Gastroesophageal sphincter (tissue), 4 donors: ENCODE measurements at places on chromosomes 1 and 21. TPM values are rescaled to one million over a fixed set of nuclear protein-coding genes. Genes with fewer than 3 reads are reported as not detected.

- ATAC-seq, result no peak
These were observed 251.9 kb upstream of the B3GALT2 start for GRCh38 chr1:193438312-193438711.

DNA sequence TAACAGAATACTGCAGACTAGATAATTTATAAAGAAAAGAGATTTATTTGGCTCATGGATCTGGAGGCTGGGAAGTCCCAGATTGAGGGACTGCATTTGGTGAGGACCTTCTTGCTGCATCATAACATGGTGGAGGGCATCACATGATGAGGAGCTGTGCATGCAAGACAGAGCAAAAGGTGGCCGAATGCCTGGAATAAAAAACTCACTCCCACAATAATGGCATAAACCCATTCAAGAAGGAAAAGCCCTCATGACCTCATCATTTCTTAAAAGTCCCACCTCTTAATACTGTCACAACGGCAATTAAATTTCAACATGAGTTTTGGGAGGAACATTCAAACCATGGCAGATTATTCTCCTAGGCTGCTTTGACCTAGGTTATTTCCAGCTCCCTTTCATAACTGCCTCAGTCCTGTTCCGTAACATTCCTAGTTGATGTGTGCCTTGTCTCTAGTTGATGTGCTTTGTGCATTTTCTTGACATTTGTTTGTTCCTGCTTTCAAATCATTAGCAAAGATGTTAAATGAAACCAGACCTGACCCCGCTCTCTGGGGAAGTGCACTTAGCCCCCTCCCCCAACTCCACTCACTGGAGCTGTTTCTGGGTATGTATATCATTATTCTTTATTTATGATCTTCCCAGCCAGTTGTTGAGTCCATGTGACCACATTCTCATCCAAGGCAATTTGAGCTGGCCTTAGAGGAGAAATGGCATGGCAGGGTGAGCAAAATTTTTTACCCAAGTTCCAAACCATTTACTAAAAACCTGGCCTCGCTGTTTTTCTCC lies 148.5 kb downstream of the GDAP2 start:
- ATAC-seq, result peak; percentile 69

DNA sequence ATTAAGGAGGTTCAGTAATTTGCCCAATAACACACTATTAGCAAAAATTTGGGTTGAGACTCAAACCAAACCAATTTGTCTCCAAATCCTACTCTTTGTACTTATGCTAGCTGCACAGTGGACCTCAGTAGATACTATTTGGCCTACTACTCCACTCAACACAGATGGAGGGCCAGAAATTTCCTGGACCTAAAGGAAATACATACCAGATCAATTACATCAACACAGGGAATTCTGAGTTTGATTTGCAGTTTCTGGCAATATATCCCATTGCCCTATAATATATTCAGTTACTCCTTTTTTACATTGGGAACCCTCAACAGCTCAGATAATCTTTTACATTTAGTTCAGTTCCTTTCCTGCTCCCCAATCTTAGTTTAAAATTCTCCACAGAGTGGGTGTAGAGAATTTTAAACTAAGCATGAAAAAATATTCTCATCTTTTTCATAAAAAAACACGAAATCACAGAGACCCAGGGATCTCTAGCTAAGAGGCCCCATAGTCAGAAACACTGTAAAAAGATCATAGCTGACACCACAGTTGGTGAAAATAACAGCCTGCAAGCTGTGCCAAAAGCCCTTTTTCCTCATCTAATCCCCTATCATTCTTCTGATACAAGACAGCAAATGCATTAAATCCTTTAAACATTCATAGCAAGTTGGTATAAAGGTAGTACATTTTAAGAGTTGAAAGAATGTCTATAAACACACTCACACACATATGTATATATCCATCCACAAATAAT lies 317.7 kb upstream of the ESRRG start:
- ATAC-seq, result no peak

- ATAC-seq, result peak; percentile 92
These were observed 58.6 kb downstream of the DDR2 start for GRCh38 chr1:162690672-162691434.

GRCh38 chr1:77276941-77277340 lies 4.9 kb upstream of the AK5 start:
- no peak for ATAC-seq

DNA sequence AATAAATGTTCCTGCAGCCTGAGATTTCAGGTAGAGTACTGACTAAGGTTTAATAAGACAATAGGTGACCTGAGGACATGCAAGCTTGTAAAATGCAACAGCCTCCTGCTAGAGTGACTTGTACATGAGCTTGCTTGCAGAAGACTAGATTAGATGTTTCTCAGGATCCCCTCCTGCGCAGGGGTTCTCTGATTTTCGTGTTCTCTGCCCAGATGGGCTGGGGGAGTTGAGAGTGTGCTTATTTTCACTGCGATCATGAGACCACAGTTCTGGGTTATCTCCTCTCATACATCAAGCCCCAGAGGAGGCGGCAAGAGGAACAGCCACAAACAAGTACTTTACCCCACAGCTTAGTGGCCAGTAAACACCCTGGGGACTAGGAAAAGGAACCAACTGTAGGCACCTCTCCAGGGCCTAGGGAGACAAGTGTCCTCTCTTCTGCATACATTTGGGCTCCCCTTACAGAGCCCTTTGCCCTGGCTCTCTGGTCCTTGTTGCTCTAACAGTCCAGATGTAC lies 8.0 kb downstream of the TMEM81 start:
- ATAC-seq, result no peak

- no peak for ATAC-seq
These were observed 137.2 kb downstream of the OMA1 start for GRCh38 chr1:58409336-58409735.

- no peak for ATAC-seq
These were observed 25.9 kb downstream of the TSPAN2 start for GRCh38 chr1:115063228-115063901.

DNA sequence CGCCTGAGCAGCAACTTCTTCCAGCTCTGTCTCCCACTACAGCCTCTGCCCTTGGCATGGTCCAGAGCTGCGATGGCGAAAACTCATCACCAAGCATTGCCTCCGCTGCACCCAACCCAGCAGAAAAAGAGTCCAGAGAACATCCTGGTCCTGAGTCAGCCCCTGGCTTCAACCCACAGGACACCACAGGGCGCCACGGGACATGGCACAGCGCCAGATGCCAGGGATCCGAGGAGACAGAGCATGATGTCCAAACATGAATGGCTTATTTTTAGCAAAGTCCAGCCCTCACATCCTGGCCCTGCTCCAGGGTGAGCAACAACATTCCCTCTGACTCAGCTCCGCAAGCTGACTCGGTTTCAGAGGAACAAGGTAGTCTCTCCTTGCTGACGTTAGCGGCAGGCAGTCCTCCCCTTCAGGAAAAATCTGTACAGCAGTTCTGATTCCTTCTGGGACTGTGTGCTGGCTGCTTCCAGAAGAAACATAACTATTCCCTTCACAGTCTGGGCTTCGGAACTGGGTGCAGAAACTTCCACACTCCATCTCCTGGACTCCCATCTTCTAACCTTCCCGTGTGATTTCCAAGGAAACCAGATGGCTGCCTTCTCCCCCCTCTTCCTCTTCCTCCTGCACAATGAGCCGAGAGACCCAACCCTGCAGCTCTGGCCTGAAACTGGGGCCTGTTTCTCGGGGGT lies 131.3 kb downstream of the TOMM20 start:
- ATAC-seq, result peak; percentile 95

DNA sequence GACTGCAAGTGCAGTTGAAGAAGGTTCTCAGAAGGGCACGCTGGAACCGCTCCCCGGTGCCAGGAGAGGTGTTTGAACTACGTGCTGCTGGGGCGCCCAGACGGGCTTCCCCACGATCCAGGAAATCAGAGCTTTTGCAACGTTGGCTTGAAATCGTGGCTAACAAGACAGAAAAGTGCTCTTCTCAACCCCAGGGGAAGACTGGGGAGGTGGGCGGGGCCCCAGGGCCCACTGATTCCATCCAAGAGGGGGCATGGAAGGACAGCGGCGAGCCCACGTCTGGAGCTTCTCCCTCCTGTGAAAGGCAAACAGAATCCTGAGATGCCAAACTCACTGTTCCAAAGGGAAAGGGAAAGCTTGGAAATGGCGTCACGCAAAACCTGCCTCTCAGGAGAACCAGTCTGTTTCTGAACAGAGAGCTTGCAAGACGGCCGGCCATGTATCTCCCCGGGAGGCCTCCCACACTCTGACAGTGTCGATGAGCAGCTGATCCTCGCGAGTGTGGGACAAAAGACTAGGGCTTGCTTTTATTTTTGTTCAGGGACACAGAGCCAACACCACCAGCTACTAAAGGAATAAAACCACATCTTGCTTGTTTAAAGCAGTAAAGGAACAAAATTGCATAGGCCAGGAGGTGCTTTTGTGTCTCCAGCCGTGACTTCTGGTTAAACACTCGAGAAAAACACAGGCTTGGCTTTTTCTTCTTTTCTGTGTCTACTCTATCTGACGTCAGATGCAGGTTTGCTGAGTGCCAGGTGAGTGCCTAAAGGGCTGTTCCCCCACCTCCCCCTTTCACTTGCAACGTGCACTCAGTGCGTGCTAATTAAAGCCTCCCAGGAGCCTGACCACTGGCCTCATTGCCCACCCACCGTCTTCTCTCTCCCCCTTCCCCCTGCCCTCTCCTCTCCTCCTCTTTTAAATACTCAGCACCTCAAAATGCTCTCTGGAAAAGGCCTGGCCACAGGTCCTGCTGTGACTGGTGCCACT lies 41.5 kb downstream of the LRRC3 start:
- ATAC-seq, result no peak

DNA sequence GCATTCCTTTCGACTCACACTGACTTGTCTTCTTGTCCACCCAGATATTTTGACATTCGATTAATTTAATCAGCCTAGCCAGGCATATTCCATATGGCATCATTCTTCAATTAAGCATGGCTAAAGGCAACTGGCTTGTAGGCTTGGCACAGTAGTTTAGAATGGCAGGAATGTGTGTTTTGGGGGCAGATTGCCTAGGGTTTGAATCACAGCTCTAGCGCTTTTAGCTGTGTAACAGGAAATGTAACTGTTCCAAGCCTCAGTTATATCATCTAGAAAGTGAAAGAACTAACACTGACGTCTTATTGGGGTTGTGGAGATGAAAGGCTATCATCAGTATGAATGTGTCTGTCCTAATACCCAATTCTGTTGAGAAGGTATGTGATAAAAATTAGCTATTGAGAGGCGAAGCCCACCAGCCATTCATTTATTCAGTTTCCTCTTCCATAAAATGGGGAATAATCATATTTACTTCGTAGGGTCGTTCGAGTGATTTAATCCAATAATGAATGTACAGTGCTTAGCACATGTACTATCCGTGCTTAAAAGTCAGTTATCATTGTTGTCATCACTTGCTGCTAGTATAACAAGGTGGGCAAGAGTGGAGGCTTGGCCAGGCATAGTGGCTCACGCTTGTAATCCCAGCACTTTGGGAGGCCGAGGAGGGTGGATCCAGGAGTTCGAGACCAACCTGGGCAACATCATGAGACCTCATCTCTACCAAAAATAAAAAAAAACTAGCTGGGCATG lies 41.6 kb upstream of the GRHL3 start:
- ATAC-seq, result no peak

DNA sequence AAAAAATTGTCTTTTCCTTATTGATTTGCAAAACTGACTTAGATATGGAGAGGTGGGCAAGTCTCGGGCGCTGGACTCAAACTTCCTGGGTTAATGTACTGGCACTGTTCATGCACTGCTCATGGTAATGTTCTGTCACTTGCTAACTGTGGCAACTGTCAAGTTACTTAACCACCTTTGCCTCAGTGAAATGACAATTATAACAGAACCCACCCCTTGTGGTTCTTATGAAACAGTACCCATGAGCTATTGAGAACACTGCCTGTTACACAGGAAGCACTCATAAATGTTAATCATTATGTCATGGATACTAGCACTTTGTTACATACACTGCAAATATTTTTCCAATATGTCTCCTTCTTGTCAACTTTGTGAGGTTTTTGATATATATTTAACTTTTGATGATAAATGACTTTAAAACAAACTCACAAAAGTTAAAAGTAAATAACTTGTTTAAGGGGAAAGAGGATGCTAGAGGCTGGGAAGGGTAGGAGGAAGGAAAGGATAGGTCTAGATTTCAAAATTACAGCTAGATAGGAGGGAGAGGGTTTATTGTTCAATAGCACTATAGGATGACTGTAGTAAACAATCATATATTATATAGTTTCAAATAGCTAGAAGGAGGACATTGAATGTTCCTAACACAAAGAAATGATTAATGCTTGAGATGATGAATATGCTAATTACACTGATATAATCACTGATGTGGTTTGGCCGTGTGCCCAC lies 342.5 kb downstream of the ADGRL2 start:
- ATAC-seq, result no peak

GRCh38 chr1:77468949-77469710 lies 187.3 kb downstream of the AK5 start:
- no peak for ATAC-seq

- ATAC-seq, result peak; percentile 16
These were observed 707.2 kb upstream of the ADAMTS5 start for GRCh38 chr21:27674041-27674615.

- ATAC-seq, result no peak
These were observed 32.1 kb downstream of the CENPF start for GRCh38 chr1:214635086-214635485.

GRCh38 chr1:91831132-91831930 lies 54.6 kb downstream of the TGFBR3 start:
- ATAC-seq, result no peak

GRCh38 chr1:7784492-7785071 lies 491 bp downstream of the PER3 start:
- no peak for ATAC-seq

DNA sequence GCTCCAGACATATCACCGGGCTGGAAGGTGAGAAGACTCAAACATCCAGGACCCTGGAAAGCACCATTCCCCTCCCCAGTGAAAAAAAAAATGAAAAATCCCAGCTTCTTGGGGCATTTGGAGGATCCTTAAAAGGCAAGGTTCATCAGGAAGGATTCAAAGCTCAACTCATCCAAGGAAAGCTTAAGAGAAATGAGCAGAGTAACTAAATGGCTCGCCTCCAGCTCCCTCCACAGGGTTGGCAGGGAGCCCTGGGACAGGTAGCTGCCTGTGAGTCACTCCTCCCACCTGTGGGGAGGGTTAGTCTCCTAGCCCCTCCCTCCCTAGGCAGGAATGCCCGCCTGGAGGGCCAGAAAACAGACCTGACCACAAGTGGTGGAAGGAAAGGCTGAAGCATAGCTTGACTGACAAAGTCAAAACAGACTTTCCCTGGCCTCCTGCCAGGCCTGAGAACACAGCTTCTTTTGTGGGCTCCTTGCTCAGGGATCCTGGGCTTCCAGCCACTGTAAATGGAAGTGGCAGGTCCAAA lies 712 bp upstream of the LAMB3 start:
- ATAC-seq, result no peak

DNA sequence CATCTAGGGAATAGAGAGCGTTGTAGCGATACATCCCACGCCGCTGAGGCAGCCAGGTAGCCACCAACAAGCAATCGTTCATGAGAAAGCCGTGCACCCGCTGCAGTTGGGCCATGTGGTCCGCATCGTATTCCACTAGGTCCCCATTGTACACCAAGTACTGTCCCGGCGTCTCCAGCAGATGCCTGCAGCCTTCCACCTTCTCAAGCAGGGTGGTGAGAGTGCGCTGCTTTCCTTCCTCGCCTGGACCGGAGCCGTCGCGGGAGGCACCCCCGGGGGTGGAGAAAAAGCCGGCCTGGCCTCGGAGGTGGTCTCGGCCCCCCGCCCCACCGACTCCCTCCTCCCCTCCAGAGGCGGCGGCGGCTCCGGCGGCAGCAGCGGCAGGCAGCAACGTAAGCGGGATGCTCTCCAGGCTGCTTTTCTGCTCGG lies 595 bp downstream of the EXOC8 start:
- no peak for ATAC-seq

The INSRR gene
- not detected for total RNA-seq

The LCK gene
- total RNA-seq, result 0.47 TPM

The TSPAN1 gene
- total RNA-seq, result 11.0 TPM

The UBXN10 gene
- total RNA-seq, result 9.2 TPM

The PGLYRP3 gene
- total RNA-seq, result not detected

The NPL gene
- 10.2 TPM for total RNA-seq
